ENCODE measurements at places on chromosomes 11 and 22.

DNA sequence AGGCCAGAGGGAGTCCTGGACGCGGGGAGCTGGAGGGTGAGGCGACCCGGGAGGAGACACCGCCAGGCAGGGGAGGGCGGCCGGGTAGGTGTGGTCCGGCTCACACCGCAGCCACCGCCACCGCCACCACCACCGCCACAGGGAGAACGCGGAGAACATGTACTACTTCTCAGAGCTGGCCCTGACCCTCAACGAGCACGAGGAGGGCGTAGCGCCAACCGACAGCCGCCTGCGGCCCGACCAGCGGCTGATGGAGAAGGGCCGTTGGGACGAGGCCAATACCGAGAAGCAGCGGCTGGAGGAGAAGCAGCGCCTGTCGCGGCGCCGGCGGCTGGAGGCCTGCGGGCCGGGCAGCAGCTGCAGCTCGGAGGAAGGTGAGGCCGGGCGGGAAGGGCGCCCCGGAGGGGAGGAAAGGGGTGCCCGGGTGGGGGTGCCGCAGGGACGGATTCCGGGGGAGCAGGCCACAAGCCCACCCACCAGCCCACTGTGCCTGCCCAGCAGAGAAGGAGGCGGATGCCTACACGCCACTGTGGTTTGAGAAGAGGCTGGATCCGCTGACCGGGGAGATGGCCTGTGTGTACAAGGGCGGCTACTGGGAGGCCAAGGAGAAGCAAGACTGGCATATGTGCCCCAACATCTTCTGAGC, 62.8 kb downstream of the MORC2 start:
- DNase-seq: no peak

DNA sequence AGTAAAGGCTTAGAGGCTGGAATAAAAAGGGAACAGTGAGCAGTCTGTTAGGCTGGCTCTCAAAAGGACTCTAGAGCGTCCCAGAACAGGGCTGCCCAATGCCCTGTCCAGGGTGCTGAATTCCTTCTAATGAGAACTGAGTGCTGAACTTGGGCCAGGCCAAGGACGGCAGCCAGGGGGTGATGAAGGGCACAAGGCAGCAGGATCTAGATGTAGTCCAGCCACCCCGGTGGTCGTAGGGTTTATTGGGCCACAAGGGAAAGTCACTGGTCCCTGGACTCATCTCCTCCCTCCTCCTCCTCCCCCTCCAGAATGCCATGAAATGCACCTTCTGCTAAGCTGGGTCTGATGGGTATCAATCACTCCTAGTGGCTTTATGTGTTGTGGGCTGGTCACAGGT, 19.2 kb downstream of the NPTXR start:
- no peak for DNase-seq

DNA sequence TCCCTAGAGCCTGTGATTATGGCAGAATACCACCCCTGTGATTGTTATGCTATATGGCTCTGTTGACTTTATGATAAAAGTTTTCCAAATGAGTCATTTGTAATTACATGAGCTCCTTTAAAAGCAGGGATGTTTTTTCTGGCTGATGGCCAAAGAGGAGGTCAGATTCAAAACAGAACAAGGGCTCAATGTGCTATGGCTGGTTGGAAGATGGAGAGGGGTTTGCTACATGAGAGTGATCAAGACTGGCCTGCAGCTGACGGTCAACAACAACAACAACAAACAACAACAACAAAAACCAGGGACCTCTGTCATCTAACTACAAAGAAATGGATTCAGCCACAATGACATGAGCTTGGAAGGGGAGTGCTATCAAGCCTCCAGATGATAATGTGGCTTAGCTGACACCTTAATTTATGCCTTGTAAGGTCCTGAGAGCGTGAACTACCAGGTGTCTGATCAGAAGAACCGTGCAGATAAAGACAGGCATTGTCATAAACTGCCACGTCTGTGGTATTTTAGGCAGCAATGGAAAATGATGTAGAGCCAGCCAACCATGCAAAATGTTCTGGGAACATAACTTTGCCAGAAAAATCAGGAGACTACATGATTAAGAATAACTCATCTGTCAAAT, 47.2 kb downstream of the PIWIL3 start:
- DNase-seq: no peak

GRCh38 chr11:17076517-17077239, 789 bp downstream of the RPS13 start:
- no peak for DNase-seq

GRCh38 chr11:47857892-47858543, 9.9 kb upstream of the NUP160 start:
- DNase-seq: no peak

DNA sequence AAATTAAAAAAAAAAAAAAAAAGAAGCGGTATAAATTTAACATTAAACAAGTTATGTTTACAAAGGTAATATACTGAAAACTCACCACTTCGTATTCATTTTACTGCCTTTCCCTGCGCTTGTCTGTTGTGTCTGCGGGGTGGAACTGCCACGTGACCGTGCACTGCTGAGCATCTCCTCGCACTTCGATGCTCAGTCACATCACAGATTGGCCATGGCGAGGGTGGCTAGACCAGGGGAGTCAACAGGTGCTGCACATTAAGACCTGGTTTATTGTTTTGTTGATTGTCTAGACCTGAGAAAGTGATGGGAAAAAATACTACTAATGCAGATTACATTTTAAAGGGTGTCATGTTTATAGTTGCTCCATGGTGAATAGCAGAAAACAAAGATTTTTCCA, 22.8 kb upstream of the TUB start:
- no peak for DNase-seq

- no peak for DNase-seq
Measured at GRCh38 chr11:89521294-89521693, 30.1 kb upstream of the NOX4 start.

DNA sequence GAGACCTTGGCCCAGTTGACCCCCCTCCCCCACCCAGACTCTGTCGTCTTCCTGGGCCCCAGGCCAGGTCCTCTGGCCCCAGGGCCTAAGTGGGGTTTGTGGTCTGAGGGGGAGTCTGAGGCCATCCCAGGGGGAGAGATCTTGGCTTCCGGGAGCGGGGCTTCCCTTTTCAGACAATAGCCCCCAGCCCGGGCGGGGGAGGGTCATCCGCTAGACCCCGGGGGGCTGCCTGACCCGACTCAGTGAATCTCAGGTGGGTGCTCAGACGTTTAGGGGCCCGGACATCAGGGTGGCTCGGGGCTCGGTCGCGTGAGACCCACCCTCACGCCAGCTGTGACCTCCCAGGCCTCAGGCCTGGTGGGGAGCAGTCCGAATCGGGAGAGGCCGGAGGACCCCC, 609 bp downstream of the MAPK11 start:
- DNase-seq: no peak

All from CD4-positive, alpha-beta T cell treated with Interleukin-4 for 4 hours (primary cell).